CD8-positive, alpha-beta memory T cell (primary cell): ENCODE measurements at places on chromosomes 5 and 9.

DNA sequence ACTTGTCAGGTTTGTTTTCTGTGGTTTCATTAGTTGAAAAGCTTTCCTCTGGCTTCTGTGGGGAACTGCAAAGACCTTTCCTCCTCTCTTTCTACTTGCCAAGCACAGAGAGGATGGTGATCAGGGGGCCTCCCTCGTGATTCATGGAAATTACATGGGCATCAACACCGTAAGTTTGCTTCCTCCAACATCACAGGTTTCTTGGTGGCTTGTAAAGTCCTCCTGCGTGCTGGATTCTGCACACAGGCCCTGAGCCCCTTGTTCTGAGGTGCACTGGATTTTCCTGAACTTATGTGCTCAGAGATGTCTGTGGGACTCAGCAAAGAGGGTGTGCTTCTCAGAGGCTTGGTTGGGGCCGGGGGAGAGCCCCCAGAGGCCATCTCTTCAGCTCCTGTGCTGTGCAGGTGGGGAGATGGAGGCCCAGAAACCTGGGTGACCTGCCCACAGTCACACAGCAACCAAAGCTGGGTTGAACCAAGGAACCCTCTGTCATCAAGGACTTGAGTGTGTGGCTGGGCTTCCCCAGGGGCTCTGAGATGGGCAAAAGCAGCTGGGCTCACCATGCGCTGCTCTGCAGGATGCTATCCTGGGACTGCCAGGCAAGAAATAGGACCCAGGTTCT lies 36.5 kb downstream of the RGS3 start:
- no peak for DNase-seq

GRCh38 chr9:28547527-28547926 lies 974.2 kb upstream of the C9orf72 start:
- no peak for DNase-seq

- no peak for DNase-seq
Measured at GRCh38 chr9:79492092-79493009, 79.4 kb upstream of the TLE4 start.

- no peak for DNase-seq
Measured at GRCh38 chr5:178434016-178434761, 156.0 kb downstream of the COL23A1 start.

- DNase-seq: no peak
Measured at GRCh38 chr9:125820100-125820804, 73.1 kb downstream of the PBX3 start.

GRCh38 chr9:87122947-87123685 lies 175.8 kb upstream of the GAS1 start:
- no peak for DNase-seq

DNA sequence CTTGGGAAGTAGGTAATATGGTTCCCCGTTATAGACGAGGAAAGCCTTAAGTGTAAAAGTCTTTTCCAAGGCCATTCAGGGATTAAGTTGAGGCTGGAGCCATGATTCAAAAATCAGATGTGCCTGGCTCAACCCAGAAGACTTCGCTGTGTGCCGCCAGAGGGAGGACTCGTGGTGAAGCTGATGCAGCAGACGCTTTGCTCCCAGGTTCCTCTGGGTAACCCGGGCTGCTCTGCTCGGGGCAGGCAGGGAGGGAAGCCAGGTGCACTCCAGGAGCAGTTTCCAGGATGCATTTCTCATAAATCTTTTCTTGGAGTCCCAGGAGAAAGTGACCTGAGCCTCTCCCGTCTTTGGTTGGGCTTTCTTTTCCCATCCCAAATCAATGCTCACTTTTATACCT lies 62.9 kb upstream of the ICE1 start:
- no peak for DNase-seq

DNA sequence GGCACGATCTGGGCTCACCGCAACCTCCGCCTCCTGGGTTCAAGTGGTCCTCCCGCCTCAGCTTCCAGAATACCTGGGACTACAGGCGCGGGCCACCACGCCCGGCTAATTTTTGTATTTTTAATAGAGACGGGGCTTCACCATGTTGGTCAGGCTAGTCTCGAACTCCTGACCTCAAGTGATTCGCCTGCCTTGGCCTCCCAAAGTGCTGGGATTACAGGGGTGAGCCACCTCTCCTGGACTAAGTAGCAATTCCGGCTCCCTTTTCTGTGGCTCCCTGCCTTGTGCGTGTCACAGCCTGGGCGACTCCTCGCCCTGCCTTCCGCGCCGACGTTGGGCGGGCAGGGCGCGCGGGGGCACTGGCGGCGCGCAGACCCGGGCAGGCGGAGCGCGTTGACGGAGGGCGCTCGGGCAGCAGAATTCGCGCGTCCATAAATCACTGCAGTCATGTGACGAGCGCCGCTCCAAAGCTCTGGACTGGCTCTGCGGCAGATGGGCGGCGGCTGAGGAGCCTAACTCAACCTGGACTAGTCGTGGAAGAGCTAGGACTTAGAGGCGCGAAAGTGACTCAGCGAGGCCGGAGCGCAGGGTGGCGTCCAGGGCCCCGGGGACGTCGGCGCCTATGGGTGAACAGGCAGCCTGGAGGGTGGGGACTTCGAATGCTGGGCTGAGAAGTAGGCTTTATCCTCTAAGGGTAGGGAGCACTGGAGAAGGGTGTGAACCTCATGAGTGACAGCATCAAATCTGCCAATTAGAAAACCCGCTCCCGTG lies 1.4 kb upstream of the CIZ1 start:
- DNase-seq: no peak

- DNase-seq: no peak
Measured at GRCh38 chr9:1550636-1551035, 464.5 kb upstream of the SMARCA2 start.

GRCh38 chr5:67748165-67748690 lies 467.3 kb upstream of the PIK3R1 start:
- no peak for DNase-seq

GRCh38 chr5:54442271-54442670 lies 13.2 kb upstream of the HSPB3 start:
- no peak for DNase-seq

DNA sequence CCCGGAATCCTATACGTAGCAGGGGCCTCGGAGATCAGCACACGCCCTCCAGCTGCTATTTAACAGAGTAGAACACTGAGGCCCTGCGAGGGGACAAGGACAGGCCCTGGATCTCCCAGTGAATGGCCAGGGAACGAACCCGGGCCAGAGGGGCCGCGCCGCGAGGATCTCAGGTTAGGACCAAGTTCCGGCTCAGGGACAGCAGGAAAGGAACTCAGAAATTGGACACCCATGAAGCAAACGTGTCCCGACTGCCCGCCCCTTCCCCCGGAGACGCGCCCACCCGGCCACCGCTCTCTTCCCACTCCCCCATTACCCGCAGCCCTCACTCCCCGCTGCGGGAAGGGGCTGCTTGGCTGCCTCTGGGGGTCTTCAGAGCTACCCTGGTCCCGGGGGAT lies 1.0 kb upstream of the FOXE1 start:
- DNase-seq: no peak

- DNase-seq: no peak
Measured at GRCh38 chr9:131475111-131475955, 27.4 kb upstream of the POMT1 start.

DNA sequence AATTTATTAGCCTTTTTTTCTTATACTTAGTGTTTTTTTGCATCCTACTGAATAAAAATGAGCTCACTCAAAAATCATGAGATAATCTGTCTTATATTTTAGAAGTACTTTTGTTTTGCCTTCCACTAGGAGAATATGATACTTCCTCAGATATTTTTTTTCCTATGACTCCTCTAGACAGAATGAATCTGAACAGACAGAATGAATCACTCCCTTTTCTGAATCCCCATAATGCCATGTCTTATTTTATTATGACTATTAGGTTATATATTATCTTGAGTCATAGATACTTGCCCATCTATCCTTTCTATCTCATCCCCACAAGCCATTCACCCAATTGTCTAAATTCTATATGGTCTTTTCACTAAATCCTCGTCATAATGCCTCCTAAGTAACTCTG lies 134.6 kb downstream of the BRINP1 start:
- DNase-seq: no peak

GRCh38 chr5:118553662-118554061 lies 434.7 kb downstream of the DTWD2 start:
- DNase-seq: no peak

GRCh38 chr5:118115791-118116190 lies 872.6 kb downstream of the DTWD2 start:
- no peak for DNase-seq

DNA sequence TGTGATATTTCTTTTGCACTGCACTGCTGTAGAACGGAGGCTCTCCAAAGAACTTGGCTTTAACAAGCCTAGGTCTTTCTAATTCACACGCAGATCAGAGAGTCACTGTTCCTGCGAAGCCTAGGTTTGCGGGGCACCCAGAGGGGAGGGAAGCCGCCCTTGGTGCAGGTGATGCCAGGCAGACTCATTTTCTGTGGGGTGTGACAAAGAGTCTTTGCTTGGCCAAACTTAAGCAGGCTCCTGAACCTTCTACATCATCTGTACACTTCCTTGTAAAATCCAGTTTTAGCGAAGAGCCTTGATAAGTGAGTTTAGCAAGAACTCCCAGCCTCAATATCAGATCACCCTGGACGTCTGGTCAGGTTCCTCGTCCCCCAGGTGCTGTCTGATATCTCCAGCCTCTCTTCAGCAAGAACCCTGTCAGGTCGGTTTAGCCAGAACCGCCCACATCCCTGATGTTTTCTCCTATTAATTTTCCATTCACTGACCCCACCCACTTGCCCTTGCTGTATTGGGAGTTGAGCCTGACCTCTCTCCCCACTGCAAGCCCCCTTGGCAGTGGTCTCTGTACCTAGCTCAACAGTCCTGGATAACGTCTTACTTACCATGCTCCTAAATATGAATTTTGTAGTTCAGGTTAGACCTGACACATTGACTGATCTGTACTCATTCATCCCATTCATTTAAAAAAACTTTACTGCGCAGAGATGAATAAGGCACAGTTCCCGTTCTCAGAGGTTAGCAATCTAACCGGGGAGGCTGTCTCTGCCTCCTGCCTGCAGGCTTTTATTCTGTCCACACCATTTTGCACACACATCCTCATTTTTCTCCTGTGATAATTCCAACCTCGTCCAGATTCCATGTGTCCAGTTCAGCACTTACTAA lies 880 bp upstream of the UBAC1 start:
- no peak for DNase-seq

- DNase-seq: no peak
Measured at GRCh38 chr5:4625206-4625896, 514.8 kb upstream of the ADAMTS16 start.

GRCh38 chr9:115849679-115850412 lies 303.7 kb upstream of the PAPPA start:
- no peak for DNase-seq

GRCh38 chr5:122312591-122313406 lies 762 bp downstream of the SNCAIP start:
- no peak for DNase-seq

GRCh38 chr9:121459513-121459912 lies 40.1 kb downstream of the GGTA1 start:
- DNase-seq: no peak

DNA sequence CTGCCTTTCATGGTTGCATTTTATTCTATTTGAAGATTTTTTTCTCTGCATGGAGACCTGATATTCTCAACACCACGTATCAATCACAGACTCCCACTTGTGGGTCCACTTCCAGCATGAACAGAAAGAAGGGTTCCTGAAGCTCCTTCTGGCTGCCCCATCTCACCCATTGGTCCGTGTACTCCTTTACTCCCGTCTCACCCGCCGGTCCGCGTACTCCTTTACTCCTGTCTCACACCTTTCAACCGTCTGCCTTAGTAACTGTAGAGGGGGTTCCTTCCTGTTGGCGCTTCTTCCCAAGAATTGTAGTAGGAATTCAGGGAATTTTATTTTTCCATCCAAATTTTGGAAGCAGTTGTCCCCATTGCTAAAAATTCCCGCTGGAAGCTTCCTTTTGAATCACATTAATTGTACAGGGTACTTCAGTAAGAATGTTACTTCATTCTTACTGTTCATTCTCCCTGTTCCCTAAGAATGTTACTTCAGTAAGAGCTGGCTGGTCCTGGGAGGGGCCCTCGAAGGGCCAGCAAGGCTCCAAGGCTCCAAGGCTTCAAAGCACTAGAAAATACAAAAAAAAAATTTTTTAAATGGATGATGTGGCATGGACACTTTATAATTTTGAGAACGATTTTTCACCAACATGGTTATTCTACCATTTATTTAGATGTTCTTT lies 3.9 kb upstream of the LPCAT1 start:
- DNase-seq: no peak

- DNase-seq: no peak
Measured at GRCh38 chr9:31574006-31574765, 810.3 kb upstream of the ACO1 start.

DNA sequence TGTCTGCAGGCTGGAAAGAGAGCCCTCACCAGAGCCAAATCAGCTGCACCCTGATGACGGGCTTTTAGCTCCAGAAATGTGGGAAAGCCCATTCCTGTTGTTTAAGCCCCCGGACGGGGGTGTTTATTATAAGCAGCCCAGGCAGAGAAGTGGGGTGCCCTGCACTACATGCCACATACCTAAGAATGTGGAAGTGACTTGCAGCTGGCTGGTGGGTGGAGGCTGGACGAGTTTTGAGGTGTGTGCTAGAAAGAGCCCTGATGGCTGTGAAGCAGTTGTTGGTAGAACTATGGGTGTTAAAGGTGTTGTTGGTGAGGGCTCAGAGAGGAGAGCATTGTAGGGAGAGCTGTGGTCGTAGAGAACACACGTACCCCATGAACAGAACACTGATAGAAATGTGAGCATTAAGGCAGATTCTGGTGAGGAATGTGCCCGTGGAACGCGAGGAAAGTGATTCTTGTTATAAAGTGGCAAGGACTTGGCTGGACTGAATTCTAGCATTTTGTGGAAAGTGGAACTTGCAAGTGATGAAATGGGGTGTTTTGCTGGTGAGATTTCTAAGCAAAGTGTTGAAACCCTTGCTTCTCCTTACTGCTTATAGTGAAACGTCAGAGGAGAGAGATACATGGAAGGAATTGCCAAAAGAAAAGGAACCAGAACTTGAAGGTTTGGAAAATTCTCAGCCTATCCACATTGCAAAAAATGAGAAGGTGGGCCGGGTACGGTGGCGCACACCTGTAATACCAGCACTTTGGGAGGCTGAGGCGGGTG lies 38.9 kb downstream of the AHRR start:
- no peak for DNase-seq

DNA sequence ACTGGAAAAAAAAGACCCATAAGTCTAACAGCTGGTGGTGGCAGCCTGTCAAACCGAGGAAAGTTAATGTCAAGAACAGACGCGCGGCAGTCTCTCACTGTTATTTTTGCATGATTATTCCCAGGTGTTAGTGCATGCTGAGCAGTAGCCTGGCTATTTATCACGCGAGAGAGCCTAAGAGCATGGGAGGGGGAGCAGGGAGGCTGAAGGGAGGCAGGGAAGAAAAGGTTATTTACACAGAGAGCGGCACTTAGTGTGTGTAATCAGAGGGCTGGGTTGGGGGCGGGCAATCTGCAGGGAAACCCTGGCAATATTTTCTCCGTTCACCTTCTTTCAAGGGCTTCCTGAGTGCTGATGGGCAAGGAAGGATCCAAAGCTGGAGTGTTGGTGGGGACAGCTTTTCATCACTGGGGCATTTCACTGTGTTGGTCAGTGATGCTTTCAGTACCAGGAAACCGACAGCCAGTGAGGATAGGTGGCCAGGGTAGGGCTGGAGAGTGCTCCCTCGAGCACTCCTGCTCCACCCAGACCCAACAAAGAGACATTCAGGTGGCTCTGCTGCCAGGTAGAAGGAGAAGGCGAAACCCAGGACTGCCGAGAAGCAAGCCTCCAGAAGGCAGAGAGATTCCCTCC lies 39.6 kb downstream of the ZNF608 start:
- no peak for DNase-seq
